ENCODE measurements at places on chromosomes 11 and 22.

DNA sequence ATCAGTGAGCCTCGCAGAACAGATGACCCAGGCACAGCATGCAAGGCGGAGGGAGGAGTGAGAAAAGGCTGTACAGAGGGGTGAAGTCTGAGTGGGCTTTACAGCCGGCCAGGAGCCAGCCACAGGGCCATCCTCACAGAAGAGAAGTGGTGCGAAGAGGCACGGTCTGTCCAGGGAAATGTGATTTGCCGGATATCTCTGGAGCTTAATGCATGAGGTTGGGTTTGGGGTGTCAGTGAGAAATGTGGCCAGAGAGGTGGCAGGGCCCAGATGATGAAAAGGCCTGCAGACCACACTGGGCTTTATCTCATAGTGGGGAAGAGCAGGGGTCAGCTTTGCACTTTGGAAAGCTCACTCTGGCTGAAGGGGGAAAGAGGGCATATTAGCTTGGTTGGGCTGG, 255.2 kb downstream of the BUD13 start:
- DNase-seq, result no peak

- DNase-seq, result no peak
Measured at GRCh38 chr22:49867303-49868265, 13.9 kb downstream of the ZBED4 start.

GRCh38 chr11:132254906-132255305, 884.5 kb downstream of the NTM start:
- DNase-seq, result no peak

DNA sequence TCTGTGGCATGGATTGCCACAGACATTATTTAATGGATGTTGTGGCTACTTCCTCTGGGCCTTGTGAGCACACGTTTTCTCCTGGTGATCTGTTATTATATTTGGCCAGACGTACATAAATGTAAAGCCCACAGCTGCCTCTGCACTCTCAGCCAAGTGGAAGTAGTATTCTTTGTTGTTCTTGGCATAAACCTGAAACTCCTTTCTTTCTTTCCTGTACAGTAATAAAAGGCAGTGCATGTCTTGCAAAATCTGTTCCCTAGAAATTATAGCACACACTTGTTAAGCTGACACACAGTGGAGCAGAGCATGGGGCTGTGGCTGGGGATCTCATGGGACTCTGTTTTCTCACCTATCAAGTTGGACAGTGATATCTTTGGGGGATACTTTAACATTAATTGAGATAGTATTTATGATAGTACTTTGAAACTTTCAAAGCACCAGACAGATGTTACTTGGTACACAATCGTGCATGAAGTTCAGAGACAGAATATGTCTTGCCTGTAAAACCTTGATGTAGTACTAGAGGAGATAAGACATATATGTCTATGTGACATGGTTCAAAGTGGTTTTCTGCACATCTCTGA, 20.9 kb downstream of the PANX1 start:
- DNase-seq, result no peak

GRCh38 chr22:47020166-47020565, 257.7 kb downstream of the TBC1D22A start:
- no peak for DNase-seq

DNA sequence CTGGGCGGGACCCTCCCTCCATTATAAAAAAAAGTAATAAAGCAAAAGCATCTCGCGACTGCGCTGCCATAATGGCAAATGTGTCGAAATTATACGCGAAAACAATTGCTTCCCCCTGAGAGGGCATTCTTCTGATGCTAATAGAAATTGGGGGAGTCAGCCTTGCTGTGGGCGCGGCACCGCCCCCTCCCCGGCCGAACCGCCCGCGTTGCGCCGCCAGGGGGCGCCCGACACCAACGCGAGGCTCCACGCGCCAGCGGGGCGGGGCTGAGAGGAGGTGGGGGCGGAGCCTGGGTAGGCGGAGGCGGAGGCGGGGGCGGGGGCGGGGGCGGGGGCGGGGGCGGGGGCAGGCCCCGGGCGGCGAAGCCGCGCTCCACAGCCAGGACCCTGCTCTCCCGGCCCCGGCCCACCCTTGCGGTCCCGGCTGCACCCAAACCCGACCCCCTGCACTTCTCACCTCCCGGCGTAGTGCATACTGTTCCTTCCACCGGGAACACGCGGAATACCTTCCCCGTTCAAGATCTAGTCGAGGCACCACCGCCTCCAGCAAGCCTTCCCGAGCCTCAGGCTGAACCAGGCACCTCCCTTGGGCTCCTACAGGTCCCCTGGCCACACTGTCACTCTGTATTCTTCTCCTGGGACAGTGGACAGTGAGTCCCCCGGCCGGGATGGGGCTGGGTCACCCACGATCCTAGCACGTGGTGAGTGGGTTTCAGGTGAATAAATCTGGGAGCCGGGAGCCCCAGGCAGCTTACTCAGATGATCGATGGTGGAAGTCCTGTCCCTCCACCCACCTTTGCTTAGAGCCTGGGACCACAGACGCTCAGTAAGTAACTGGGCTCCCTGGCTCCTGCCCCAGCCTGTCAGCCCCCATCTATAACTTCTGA, 15.5 kb upstream of the UPK3A start:
- DNase-seq, result peak; percentile 87
